ENCODE measurements at places on chromosomes 1 and 21.

- DNase-seq, result no peak
Observed at GRCh38 chr1:2953688-2954285, 67.5 kb upstream of the ACTRT2 start.

- no peak for DNase-seq
Observed at GRCh38 chr1:109617291-109617801, 2.1 kb downstream of the GNAT2 start.

DNA sequence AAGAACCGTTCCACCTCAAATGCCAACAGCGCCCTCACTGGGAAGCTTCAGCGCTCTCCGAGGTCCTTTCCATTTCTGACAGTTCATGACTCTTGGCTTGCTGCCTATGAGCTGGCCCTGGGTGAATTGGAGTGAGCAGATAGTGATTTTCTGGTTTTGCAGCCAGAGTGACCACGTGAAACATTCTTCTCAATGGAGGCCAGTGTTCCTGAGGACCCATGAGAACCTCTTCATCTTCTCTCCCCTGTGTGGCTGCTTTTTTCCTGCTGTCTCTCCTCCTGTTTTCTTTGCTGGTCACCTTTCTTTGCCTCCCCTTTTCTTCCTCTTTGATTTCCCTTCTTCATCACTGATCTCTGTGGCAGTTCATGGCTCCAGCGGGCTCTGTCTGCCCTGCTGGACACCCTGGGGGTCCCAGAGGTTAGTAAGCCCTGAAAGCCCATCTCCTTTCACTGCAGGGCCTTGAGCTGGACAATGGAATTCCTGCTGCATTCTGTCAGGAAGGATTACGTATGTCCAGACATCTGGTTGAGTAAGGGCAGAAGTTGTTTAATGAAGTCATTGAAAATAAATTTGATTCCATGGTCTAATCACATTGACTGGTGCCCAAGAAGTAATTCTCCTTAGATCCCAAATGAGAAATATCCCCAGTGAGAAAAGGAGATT lies 29.9 kb downstream of the VASH2 start:
- DNase-seq, result no peak

DNA sequence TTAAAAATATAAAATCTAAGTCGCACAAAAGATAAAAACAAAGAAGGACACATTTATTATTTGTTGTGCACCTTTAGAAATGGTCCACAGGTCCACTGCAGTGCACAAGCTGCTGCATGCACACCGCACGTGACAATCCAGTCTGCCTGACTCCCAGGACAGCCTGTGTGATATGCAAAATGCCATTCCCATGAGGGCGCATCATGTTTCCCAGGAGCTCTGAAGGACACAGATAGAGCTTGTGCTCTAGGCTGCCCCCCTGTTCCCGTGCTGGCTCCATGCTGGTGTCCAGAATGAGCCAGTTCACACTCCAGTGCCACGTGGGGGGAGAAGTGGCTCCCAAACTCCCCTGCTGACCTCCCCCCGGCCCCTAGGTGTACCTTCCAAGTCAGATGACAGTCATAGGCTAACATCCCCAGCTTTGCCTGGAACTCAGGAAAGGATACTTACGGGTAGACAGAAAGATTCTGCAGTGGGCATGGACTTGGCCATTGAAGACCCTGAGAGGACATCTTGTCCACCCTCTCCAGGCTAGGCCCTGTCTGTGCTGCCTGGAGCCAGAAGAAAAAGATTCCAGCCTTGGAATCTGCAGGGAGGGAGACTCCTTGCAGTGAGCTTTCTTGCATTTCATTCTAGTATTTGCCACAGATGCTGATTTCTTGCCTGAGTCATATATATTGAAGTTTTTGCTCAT lies 26.3 kb downstream of the RAB7B start:
- no peak for DNase-seq

DNA sequence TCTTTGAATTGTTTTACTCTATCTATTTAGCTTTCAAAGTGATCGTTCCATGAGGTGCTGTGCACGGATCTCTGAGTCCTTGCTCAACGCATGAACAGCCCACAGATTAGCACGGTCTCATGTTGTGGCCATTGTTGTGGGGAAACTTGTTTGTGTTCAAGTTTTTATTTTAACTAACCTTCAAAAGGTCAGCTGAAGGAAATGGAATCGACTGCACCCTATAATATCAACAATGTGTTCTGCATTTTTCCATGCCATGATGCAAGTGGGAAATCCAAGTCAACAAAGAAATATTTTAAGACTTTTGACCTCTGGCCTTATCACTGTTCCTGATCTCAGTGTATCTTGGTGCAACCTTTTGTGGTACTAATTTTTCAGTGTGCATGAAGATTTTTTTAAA lies 6.1 kb downstream of the SH2D1B start:
- no peak for DNase-seq

DNA sequence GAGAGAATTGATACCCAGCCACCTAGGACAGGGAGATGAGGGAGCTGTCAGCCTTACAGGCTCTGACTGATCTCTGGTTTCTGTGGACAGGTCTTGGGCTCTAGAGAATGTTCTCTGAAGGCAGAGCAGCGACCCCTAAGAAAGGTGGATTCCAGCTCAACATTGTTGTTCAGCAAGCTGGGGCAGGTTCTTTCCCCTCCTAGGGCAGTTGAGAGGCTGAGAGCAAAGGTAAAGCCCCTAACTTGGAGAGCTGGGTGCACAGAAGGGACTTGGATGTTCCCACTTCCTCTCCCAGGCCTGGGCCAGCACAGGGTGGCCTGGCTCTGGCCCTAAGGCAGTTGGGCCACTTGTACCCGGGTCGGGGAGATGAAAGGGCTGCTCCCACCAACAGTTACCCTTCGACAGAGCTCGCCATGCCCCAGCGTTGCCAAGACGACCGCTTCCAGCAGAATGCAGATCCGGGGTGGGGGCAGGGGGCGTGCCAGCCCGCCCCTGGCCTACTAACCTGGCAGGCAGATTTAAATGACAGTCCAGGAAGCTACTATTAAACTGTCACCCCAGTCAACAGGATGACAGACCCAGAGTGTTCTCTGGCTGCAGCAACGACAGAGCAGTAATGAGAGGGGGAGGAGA lies 31.6 kb downstream of the LRP8 start:
- DNase-seq, result no peak

Data from activated CD8-positive, alpha-beta memory T cell treated with anti-CD3 and anti-CD28 coated beads, Interleukin-2, amount 50 U/mL, for 48 hours (primary cell).